ENCODE measurements at places on chromosomes 4 and X.

DNA sequence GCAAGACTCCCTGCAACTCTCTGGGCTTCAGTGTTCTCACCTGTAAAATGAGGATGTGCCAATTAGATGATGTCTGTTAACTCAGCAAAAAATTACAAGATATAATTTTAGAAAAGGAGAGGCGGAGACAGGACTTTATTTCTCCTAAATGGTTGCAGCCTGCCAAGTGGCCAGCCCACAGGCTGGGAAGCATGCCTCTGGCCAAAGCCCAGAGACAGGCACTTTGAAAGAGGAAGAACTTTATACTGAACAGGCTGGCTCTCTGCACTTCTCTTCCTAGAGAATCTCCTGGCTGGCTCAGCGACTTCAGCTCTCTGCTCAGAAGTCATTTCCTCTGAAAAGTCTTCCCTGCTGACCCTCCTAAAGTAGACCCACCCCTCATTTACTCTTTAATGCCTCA, 3.7 kb downstream of the PRDM5 start:
- no peak for DNase-seq

DNA sequence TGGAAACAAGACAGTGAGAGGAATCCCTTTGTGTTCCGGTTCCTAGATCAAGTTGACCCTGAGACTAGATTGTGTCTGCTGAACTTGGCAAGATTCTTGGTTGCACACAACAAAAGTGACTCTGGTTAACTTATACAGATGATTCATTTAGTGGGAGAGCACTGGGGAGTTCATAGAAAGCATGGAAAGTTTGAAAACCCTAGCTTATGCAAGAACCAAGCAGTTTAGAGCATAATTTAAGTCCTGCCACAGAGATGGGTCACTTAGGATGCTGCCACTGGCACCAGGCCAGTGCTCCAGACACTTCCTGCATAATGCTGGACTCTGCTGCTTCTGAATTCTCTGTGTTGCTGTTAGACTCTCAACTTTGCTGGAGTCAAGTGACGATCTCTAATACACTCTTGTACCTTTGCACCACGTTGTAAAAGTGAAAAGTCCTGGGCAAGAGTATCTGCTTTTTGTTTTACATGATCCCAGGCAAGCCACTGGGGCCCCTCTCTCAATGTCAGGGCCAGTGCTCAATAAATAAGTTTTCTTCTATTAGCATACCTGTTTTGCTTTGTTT, 12.7 kb upstream of the DCUN1D4 start:
- no peak for DNase-seq

- DNase-seq: no peak
Observed at GRCh38 chr4:103100691-103101090, 1.1 kb upstream of the BDH2 start.

GRCh38 chr4:20445933-20446723, 194.4 kb downstream of the SLIT2 start:
- no peak for DNase-seq

GRCh38 chr4:53234111-53234510, 131.8 kb downstream of the SCFD2 start:
- DNase-seq: no peak

DNA sequence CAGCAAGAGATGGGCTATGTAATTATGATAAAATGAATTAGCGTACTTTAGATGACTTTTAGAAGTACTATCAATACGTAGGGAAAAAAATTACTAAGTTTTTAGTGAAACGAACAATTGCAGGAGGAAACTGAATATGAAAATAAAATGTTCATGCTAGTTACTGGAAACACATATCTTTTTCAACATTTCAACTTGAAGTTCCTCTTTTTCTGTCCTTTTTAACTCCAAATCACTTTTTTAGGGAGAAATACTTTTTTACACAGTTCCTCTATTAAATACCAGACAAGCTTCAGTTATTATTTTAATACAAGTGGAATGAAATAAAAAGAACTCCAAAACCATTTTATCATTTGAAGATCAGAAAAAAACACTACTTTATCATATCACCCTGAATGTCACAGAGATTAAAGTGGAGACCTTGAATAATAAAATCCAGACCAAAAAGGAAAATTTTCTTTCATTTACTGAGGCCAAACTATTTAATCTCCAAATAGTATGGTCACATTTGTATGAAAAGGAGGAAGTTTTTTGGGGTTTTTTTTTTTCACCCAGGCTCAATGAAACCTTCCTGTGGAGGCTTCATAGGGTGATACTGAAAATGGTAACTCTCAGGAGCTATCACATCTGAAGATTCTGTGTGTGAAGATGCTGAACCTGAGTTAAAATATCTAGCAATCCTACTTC, 306.2 kb downstream of the INPP4B start:
- DNase-seq: no peak

GRCh38 chr4:48470137-48470536, 13.0 kb upstream of the SLC10A4 start:
- DNase-seq: no peak

GRCh38 chrX:56228914-56229313, 3.2 kb upstream of the KLF8 start:
- DNase-seq: no peak

DNA sequence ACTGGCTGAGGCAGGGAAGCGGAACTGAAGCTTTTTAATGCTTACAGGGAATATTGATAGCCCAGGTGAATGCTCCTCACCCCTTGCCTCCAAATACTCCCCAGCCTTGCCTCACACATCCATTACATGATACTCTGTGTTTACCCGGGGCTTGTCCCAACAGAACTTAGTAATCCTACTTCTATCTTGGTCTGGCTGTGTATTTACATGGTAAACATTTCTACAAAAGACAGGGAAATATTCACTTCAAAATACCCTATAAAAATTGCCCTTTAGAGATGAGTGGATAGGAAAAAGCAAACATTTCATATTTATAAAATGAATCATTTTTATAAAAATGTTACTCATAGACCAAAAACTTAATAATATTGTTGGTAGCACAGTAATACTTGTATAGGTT, 120.1 kb downstream of the NHS start:
- DNase-seq: no peak

- no peak for DNase-seq
Observed at GRCh38 chrX:45524296-45524695, 323.6 kb upstream of the DIPK2B start.

DNA sequence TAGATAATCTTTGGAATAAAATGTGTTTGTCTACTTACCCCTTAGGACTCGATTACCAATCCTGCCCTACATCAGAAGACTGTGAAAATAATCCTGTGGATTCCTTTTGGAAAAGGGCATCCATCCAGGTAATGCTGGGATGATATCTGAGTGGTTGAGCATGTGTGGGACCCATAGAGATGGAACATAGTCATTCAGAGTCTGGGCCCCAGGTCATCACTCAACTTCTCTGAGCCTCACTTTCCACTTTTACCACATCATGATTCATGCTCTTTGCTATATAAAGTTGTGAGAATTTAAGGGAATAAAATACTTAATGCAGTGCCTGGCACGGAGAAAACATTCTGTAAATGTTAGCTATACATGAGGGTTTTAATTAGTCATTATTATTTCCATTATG, 8.9 kb downstream of the BST1 start:
- DNase-seq: no peak

DNA sequence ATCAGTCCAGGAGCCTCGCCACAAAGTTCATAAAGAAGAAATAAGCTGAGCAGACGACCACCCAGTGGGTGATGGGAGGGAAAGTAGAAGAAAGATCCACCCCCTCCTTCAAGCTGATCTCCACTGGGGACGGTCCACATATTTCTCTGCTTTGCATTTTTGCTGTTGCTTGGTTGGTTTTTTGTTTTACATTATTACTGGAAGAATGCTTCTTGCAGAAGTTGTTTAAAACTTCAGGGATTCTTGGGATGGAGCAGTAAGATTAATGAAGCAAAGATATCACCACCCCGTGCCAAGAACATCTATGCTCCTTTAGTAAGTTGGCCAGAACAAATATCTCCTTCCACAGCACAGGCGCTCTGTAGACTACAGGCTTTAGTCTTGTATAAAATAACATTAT, 30.1 kb downstream of the LGI2 start:
- no peak for DNase-seq

Measured in SK-N-MC (cell line).